ENCODE measurements at places on chromosomes 7 and 10. TPM values are rescaled to one million over a fixed set of nuclear protein-coding genes. Genes with fewer than 3 reads are reported as not detected.

FGFBP3 gene
- 0.50 TPM for total RNA-seq

ENTPD7 gene
- total RNA-seq: 20.3 TPM

OGDHL gene
- total RNA-seq: 0.29 TPM

PNLIPRP3 gene
- 0.17 TPM for total RNA-seq

KCNMA1 gene
- total RNA-seq: 44.8 TPM

XRCC2 gene
- total RNA-seq: 2.6 TPM

DNA2 gene
- 3.1 TPM for total RNA-seq

CNNM1 gene
- total RNA-seq: 0.33 TPM

RBM33 gene
- 33.5 TPM for total RNA-seq

BEND7 gene
- 1.0 TPM for total RNA-seq

ACBD7 gene
- total RNA-seq: 0.99 TPM

ITGB8 gene
- total RNA-seq: 25.0 TPM
